ENCODE measurements at places on chromosomes 5 and 9.

- no peak for DNase-seq
These were observed 22.8 kb downstream of the FBXW5 start for GRCh38 chr9:136921718-136922117.

DNA sequence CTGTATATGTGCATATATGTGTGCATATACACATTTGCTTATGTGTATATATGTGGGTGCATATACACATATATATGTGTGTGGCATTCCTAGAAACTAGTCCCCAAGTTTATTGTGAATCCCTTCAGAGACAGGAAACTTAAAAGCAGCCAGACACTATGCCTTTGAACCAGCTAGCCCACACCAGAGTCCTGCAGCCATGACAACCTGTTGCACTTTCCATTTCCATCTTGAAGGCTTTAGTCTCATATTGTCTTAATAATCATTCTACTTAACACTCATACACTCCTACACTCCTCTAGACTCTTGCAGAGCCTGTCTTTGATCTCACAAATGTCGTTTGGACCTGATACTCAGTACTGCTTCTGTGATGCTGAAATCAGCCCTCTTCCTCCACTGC lies 34.8 kb upstream of the CDH6 start:
- DNase-seq = no peak

GRCh38 chr5:159833088-159833487 lies 83.2 kb upstream of the ADRA1B start:
- DNase-seq = no peak

DNA sequence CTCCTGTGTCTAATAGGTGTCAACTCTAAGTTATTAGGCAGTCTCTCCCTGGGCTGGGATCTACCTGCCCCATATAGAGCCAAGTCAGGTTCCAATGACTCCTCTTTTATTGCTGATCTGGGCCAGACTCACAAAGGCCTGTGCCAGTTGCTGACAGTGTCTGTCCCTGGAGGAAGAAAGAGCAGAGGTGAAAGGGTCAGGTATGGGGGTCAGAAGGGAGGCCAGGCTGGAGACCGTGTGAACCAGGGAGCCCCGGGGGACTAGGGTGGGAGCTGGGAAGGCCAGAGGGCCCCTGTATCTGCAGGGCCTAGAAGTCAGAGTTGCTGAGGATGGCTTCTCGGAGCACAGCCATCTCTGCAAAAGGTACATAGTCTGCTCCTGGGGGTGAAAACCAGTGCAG lies 3.5 kb upstream of the HINT2 start:
- no peak for DNase-seq

DNA sequence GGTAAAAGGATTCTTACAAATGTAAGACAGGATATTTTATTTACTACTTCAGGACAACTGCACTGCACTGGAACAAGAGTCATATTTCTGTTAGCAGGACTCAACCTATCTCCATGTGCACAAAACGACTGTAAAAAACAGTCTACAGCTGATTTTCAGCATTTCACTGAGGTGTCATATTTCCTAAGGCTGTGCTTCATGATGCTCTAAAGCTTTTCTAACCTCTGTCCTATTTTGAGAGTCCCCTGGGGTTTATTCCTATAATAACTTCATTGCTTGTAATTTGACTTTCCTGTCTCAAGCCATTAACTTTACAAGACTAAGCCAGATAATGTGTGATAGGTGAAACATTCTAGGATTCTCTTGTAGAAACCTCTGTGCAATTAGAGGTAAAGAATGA lies 472.3 kb downstream of the HINT1 start:
- DNase-seq = no peak

DNA sequence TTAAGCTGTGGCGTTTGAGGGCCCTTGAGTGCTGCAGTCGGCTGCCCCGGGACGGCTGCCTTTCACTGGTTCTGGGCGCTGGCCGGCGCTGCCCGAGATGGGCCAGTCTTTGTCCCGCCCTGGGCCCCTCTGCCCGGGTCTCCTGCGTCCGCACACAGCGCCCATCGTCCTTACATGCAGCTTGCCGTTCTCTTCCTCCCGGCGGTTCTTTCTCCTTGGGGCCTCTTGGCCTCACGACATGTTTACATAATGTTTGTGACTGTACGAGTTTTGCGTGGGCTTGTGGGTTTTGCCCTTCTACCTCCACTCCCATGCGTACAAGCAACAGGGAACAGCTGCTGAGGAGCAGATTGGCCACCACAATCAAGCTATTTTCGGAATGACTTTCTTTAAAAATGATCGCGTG lies 618 bp downstream of the TNPO1 start:
- DNase-seq = no peak

DNA sequence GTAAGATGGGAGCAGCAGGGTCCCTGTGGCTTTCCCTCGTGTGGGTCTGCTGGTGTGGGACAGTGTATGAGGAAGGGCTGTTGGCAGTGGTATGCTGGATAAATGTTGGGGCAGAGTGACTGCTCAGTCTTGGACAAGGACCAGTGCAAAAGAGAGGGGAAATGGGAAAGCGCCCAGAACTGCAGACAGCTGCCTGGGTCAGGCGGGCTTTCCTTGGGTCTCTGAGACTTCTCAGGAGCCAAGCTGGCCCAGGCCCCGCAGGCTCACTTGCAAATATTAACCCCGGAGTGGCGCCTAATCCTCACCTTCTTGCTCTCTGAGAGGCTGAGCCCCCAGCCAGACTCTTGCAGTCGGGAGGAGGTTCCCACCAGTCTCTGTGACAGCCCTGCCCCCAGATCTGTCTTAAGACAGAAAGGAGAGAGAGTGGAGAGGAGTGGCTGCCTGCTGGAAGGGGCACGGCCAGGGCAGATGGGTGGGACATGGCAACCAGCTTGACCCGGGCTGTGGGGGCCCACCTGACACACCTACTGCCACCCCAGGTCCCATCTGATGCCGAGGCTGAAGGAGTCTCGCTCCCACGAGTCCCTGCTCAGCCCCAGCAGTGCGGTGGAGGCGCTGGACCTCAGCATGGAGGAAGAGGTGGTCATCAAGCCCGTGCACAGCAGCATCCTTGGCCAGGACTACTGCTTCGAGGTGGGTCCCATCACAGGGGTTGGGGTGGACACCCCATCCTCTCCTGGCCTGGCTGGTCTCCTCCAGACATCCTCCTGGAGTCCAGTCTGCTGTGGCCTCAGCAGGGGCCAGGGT lies 105.2 kb downstream of the DAB2IP start:
- no peak for DNase-seq

DNA sequence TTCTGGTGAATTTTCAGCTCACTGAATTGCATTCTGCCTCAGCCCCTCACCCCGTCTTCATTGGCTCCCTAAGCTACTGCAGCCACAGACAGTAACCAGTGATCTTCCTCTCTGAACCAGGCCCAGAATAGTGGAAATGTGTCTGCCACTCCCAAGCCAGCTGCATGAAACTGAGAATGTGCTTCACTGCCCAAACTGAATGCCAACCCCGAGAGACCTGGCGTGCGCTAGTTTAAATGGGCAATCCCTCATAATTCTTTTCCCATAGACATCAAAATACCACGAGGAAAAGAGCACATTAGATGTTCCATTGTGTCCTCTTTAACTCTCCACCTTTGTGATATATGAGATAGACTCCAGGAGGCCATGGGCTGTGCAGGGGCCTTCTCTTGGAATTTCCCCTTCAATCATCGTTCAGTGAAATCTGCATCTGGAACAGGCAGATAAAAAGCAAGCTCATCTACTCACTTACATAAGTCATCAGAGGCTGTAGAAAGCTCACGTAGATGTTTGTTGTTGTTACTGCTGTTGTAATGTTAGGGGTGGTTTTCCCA lies 320.2 kb downstream of the NFIB start:
- no peak for DNase-seq

GRCh38 chr5:153960269-153961215 lies 78.2 kb downstream of the FAM114A2 start:
- DNase-seq = no peak

Data from NCI-H1436 treated with DMSO at 0.1 percent for 48 hours (cell line).